ENCODE measurements at places on chromosomes 13 and 19. TPM values are rescaled to one million over a fixed set of nuclear protein-coding genes. Genes with fewer than 3 reads are reported as not detected.

DNA sequence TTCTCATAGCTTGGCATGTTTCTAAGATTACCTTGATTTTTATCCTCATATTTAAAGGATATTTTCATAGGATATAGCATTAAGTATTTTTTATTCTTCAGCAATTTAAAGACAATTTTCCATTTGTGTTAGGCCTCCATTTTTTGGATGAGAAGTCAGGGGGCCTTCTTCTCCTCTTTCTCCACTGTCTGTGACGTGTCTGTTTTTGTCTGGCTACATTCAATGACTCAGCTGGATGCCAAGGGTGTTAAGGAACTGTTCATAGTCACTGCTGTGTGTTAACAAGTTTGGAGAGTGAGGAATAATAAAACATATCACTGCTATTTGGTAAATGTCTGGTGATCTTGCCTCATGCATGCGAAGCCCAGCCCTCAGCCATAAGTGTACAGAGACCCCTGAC is 36.4 kb downstream of the ZNF582 start:
- no peak overlapping the region for H3K4me3 ChIP-seq
- no peaks in the 10 kb centered on the region for H3K36me3 ChIP-seq
- H3K27ac ChIP-seq: no peak overlapping the region
- no peaks in the 10 kb centered on the region for H3K4me1 ChIP-seq
- no peak for DNase-seq

Gene CDX2
- total RNA-seq: not detected

DNA sequence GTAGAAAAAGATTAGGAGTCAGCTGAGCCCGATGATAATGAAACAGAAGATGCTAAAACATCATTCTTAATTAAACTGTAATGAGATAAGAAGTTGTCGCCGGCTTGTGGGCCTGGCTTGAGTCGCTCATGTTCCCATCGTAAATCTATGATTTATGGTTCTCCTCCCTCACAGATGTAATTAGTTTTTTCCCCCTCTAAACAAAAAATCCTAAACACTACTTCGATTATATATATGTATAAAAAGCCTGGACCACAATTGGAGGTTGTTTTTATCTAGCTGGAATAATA is 151.3 kb downstream of the PTPRS start:
- H3K4me1 ChIP-seq: no peaks in the 10 kb centered on the region
- no peak overlapping the region for H3K27ac ChIP-seq
- no peaks in the 10 kb centered on the region for H3K27me3 ChIP-seq
- no peak overlapping the region for H3K4me3 ChIP-seq
- no peaks in the 10 kb centered on the region for H3K36me3 ChIP-seq
- DNase-seq: peak; percentile 61

Gene DNAAF3
- total RNA-seq: 11.4 TPM

Gene MYH14
- total RNA-seq: 81.4 TPM

- H3K27ac ChIP-seq: no peak overlapping the region
- no peak for DNase-seq
- H3K4me1 ChIP-seq: no peaks in the 10 kb centered on the region
- no peaks in the 10 kb centered on the region for H3K36me3 ChIP-seq
Measured at GRCh38 chr13:22219709-22220108, 548.8 kb downstream of the FGF9 start.

DNA sequence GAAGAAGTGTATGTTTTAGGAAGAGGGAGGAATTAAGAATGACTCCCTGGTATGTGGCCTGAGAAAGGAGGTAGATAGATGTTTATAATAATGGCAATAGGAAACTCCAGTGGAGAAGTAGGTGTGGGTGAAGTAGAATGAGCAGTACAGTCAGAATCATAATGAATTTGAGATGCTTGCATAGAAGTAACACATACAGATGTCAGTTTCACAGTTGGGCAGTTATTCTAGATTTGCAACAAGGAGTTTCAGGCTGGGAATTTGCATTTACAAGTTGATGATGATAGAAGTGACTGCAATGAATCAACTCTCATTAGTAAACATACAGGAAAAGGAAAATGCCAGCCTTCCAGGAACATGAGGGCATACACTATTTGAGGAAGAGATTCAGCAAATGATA is 149.0 kb downstream of the SLITRK1 start:
- H3K27ac ChIP-seq: no peak overlapping the region
- no peaks in the 10 kb centered on the region for H3K36me3 ChIP-seq
- H3K27me3 ChIP-seq: no peaks in the 10 kb centered on the region
- no peak overlapping the region for H3K4me3 ChIP-seq

Gene KASH5
- total RNA-seq: not detected

Gene C1QTNF9
- total RNA-seq: 0.25 TPM

DNA sequence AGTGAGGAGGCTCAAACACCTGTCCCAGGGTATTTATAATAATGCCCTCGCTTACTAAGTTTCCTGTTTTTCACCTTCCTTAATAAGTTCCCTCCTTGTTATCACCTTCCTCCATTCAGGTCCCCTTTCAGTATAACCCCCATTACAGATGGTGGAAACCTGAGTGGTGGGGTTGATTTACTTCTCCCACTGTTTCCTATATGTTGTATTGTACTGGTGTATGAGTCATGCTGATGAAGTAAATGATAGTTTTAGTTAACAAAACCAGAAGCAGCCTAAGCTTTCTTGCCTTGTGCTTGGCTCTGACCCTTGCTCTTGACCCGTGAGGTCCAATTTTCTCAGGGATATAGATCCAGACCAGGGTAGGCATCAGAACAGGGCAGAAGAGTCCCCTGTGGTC is 22.3 kb upstream of the TNFSF11 start:
- H3K27ac ChIP-seq: no peak overlapping the region
- H3K4me1 ChIP-seq: no peaks in the 10 kb centered on the region
- H3K4me3 ChIP-seq: no peak overlapping the region
- H3K36me3 ChIP-seq: no peaks in the 10 kb centered on the region
- DNase-seq: no peak
- no peaks in the 10 kb centered on the region for H3K27me3 ChIP-seq

Gene ZNF709
- 5.7 TPM for total RNA-seq

Gene GSX1
- total RNA-seq: not detected

DNA sequence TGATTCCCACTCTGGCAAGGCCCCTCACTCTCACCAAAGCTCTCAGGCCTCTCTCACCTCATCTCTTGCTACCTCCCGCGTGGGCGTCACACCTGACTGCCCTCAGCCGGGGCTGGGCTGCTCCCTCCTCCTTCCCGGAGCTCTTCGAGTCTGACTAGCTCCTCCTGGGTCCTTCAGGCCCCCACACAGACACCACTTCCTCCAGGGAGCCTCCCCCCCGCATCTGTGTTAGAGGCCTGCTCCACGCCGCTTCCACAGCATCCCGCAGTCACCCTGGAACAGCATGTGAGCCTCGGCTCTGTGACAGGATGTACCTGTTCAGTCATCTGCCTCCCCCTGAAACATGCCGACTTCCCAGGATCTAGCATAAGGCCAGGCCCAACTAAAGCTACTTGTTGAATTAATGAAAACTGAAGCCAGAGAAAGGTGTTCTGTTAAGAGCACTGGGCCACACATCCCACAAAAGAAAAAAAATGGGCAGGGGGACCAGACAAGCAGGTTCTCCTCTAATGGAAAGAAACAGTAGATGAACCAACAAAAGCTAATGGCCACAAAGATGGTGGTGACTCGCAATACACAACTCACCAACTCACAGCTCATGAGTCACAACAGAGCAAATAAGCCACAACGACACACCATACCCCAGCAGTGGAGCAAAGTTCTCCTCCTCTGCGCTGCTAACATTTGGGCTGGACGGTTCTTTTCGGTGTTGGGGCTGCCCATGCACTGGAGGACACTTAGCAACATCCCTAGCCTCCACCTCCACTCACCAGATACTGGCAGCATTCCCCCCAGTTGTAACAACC is 3.0 kb downstream of the PPP6R1 start:
- H3K4me3 ChIP-seq: peak overlapping the region; percentile 79
- peak; percentile 78 for DNase-seq
- no peaks in the 10 kb centered on the region for H3K27me3 ChIP-seq
- H3K36me3 ChIP-seq: no peaks in the 10 kb centered on the region
- H3K4me1 ChIP-seq: peaks cover 18% of the 10 kb centered on the region

DNA sequence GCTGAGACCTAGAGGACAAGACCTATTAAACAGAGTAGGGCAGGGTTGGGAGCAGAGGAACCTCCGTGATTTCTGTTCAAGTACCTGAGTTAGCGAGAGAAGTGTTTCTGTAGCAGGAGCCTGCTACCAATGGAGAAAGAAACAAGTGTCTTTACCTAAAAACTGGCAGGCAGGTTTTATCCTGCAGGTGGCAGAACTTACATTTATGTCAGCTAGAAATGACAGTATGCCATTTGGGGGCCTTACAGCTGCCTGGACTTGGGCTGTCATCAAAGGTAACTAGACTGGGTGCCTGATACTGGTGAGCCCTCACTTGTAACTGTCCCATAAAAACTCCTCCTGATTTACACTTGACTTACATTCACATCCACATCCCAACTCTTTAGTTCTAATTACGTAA is 185.3 kb upstream of the MIR17HG start:
- no peaks in the 10 kb centered on the region for H3K4me1 ChIP-seq
- no peaks in the 10 kb centered on the region for H3K27me3 ChIP-seq
- H3K4me3 ChIP-seq: no peak overlapping the region
- H3K27ac ChIP-seq: no peak overlapping the region

Gene ZNF699
- total RNA-seq: 11.4 TPM

Gene PRMT1
- 119 TPM for total RNA-seq

DNA sequence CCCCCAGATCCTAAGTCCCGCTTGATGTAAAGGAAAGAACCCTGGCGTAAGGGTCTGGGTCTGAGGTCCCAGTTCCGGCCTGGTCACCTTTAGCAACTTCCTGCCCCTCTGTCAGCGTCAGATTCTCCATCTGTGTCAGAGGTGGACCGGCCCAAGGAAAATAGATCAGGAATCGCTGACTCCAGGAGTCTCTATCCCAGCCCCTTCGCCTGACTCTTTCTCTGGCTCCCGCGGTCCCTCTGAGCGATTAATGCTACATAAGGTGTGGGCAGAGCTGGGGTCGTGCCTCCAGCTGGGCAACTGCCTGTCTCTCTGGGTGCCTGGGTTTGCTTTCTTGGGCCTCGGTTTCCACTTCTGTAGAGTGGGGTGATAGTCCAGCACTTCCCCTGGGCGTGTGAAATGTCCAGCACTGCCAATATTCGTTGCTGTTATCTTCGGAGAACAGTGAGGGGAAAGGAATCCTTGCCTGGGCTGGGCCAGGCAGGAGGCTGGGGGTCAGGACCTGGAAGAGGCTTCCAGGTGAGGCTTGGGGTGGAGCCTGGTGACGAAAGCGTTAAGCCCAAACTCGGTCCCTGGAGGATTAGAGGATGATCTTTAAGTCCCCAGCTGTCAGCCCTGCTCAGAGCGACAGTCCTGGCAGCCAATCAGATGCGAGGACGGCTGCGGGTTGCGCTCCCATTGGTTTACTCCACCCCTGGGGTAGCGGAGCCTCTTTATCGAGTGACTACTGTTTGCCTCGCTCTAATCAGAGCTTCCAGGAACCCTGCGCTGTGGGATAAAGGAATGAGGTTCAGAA is 767 bp downstream of the ABCA7 start:
- H3K27me3 ChIP-seq: no peaks in the 10 kb centered on the region
- DNase-seq: peak; percentile 90
- peaks cover 19% of the 10 kb centered on the region for H3K4me1 ChIP-seq
- no peaks in the 10 kb centered on the region for H3K36me3 ChIP-seq

DNA sequence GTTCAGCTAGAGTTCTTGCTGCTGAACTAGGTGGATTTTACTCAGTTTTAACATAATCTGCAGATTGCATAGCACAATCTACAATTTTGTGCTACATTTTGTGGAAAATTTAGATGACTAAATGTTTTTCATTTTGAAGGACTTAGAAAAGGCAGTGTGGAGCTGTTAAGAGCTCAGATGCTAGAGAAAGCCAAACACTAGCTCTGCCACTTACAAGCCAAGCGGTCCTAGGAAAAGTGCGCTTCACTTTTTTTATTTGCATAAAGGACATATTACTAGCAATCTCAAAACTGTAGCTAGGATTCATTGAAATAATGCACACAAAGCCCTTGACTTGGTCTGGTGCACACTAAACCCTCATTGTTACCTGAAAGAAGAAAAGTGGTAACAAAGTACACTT is 8.1 kb upstream of the CSNK1A1L start:
- no peaks in the 10 kb centered on the region for H3K27me3 ChIP-seq
- no peaks in the 10 kb centered on the region for H3K4me1 ChIP-seq
- no peak for DNase-seq
- no peak overlapping the region for H3K4me3 ChIP-seq
- H3K27ac ChIP-seq: no peak overlapping the region

DNA sequence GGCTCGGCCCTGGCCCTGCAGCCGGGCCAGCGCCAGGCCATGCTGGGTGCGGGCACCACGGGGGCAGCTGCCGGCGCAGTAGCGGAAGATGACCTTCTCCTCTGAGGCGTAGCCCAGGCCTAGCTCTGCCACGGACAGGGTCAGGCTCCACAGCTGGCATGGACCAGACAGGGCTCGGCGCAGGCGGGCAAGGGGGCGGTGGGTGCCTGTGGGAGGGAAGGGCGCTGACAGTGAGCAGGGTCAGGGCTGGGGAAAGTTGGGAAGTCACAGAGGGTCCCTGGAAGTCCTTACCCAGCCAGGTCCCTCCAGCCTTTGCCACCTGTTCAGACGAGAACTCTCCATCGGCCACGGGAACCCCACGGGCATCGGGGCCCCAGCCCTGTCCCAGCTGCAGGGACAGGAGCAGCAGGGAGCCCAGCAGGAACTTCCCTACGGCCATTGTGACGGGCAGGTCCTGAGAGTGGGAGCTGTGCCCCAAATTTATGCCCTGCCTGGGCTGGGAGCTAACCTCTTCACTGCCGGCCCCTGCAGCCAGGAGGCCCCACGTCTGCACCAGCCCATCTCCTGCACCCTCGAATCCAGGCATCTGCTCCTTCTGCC is at the start of gene PSPN:
PSPN (minus strand) TSS at position 523 of the 600 bp plus-strand sequence; CDS start at position 439, 84 bp downstream.
- H3K36me3 ChIP-seq: peaks cover 9% of the 10 kb centered on the region
- peak; percentile 81 for DNase-seq
- H3K27me3 ChIP-seq: no peaks in the 10 kb centered on the region
- H3K27ac ChIP-seq: no peak within 1 kb of the TSS

DNA sequence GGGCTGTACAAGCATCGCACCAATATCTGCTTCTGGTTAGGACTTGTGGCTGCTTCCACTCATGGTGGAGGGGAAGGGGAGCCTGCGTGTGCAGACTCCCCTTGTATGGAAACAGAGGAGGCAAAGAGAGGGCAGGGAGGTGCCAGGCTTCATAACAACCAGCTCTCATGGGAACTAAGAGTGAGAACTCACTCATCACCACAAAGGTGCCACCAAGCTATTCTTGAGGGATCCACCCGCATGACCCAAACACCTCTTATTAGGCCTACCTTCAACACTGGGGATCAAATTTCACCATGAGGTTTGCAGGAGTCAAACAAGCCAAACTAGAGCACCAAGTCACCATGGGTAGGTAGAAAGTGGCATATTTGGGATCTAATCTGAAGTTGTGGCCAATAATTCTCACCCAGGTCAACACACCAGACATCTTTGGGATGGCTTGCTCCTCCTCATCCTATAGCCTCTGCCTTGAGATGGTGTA is 46.4 kb downstream of the RUBCNL start:
- DNase-seq: no peak
- H3K4me3 ChIP-seq: no peak overlapping the region
- H3K36me3 ChIP-seq: no peaks in the 10 kb centered on the region

DNA sequence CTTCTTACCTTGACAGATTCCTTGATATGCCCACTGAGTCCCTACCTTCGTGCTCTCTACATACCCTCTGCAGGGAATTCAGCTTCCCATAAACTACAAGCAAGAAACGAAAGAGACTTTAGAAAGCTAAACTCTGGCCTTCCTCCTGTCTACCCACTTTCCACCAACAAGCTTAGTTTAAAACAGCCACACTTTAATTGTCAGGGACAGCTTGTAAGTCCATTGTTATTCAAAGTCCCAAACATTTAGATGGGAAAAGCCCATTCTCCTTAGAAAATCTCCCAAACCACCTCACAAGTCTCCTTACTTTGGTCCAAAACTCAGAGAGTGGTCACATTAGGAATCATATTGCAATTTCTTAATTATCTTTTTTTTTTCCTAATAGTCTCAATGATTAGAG is 2695.8 kb downstream of the PCDH9 start:
- H3K27ac ChIP-seq: no peak overlapping the region
- no peak for DNase-seq
- no peaks in the 10 kb centered on the region for H3K4me1 ChIP-seq
- H3K27me3 ChIP-seq: no peaks in the 10 kb centered on the region
